Activated CD4-positive, alpha-beta memory T cell treated with anti-CD3 and anti-CD28 coated beads, Interleukin-2, amount 10 ng/mL, durations not matched to agents 7 days and 5 days (primary cell): ENCODE measurements at places on chromosomes 6 and 20. TPM values are rescaled to one million over a fixed set of nuclear protein-coding genes. Genes with fewer than 3 reads are reported as not detected.

- DNase-seq, result no peak
Measured at GRCh38 chr20:51906679-51907078, 104.4 kb upstream of the SALL4 start.

- DNase-seq, result no peak
Measured at GRCh38 chr6:2097464-2097863, 147.9 kb downstream of the GMDS start.

DNA sequence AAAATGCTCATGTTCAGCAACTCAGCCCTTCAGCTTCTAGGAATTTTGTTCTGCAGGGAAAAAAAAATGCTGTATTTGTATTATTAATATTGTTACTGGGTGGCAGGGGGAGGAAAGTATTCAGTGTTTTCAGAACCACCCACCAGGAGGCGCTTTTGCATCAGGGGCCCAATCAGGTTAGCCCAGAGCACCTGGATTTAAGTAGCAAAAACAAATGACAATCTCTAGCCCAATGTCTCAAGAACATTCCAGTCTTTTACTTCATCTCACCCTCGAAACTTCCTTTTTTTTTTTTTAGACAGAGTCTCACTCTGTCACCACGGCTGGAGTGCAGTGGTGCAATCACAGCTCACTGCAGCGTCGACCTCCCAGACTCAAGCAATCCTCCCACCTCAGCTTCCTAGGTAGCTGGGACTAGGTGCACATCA is 635 bp upstream of the C20orf203 start:
- DNase-seq, result peak; percentile 77

DNA sequence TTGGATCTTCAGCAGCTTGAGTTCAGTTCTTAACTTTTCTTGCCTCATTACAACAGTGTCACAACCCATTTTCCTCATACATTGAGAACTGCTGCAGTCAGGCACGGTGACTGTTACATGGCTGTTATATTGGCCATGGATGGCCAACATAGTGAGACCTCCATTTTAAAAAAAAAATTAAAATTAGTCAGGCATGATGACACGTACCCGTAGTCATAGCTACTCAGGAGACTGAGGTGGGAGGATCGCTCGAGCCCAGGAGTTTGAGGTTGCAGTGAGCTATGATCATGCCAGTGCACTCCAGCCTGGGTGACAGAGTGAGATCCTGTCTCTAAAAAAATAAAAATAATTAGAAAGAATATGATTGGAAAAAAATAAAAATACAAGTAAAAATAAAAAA is 9.9 kb upstream of the MMP24 start:
- DNase-seq, result no peak

The GNAS-AS1 gene
- 1.0 TPM for total RNA-seq

The HSPA12B gene
- 0.08 TPM for total RNA-seq

The ELOVL2 gene
- total RNA-seq, result not detected

- DNase-seq, result no peak
Measured at GRCh38 chr20:45427236-45428149, 11.6 kb downstream of the PIGT start.

DNA sequence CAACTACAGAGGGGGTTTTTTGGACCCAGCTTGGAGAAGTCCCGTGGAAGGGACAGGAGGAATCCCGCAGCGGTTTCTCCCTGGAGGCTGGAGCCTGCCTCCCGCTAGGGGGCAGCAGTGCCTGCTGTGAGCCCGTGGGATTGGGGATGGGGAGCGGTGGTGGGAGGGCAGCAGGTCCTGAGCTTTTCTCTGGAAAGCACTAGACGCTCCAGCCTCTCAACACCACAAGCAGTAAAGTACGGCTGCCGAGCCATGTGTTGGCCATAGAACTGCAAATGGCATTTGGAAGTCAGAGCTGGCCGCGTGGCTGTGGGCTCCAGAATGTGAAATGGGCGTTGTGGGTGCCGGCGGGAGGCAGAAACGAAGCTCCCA is 47.8 kb downstream of the GMPR start:
- peak; percentile 36 for DNase-seq

The PKHD1 gene
- total RNA-seq, result not detected

The WDR27 gene
- total RNA-seq, result 25.2 TPM

The CST4 gene
- not detected for total RNA-seq

The ZSCAN23 gene
- 0.45 TPM for total RNA-seq

GRCh38 chr6:23329086-23329485 is 759.7 kb downstream of the HDGFL1 start:
- DNase-seq, result no peak

GRCh38 chr6:36139431-36139830 is 9.1 kb downstream of the MAPK13 start:
- DNase-seq, result no peak

The PSORS1C2 gene
- total RNA-seq, result not detected

The ADGB gene
- not detected for total RNA-seq

The ID1 gene
- total RNA-seq, result 0.48 TPM

- no peak for DNase-seq
Measured at GRCh38 chr6:45074439-45074838, 253.7 kb upstream of the RUNX2 start.

The RAD21L1 gene
- not detected for total RNA-seq

The SLC17A9 gene
- total RNA-seq, result 4.7 TPM

- DNase-seq, result no peak
Measured at GRCh38 chr20:9926476-9926875, 87.6 kb upstream of the PAK5 start.

DNA sequence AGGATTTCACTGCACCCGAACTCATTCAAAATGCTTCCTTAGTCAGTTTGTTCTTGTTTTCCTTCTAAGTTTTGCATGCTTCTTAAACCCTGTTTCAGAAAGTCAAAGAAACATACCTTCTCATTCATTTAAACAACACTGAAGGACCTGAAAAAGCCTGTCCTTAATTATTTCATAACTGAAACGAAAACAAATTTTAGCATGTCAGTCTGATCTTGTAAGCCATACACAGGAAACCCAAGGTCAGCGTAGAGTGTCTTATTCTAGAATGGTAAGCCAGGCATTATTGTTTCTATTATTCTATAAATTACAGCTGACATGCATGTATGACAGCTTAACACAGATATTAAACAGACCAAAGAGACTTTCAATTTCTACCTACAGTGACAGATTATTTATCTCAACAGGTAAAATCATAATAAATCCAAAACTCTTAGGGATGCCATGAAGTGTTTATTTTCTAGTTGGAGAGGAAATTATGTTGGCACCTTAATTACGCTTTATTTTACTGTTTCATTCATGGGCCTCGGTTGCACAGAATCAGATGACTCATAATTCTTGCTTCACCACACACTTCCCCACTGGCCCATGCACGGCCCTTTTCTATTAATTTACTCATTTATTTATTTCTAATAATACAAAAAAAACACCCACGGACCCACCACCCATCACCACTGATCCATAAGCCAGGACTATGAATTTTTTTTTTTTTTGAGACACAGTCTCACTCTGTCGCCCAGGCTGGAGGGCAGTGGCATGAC is 39.3 kb upstream of the DUSP22 start:
- no peak for DNase-seq

- DNase-seq, result no peak
Measured at GRCh38 chr6:82525775-82526495, 162.3 kb downstream of the TPBG start.

DNA sequence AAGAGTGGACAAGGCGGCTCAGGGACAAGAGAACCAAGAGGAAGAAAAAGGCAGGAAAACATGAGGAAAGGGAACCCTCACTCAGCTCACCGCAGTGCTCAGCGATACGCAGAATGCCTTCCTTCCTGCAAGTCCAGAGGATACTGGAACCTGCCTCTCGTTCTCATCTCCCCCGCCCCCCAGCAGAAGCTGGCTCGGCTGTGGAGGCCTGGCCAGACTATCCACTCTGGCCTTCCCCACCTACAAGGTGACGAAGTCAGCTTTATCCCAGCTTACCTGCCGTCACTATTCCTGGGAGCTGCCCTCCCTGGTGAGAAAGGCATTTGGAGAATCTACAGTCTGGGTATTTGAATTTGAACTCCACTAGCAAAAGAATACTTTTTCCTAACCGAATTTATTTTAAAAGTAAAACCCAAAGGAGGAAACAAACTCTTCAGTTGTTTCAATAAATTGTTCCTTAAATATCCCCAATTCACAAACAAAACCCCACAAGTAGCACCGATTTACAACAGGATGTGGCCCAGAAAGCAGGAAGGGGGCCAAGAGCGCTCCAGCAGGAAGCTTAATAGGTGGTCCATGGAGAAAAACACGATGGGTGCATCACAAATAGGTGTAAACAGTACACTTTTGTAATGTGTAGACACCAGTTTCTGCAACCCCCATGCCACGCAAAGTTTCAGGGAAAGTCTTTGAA is 2.1 kb upstream of the DIDO1 start:
- no peak for DNase-seq

DNA sequence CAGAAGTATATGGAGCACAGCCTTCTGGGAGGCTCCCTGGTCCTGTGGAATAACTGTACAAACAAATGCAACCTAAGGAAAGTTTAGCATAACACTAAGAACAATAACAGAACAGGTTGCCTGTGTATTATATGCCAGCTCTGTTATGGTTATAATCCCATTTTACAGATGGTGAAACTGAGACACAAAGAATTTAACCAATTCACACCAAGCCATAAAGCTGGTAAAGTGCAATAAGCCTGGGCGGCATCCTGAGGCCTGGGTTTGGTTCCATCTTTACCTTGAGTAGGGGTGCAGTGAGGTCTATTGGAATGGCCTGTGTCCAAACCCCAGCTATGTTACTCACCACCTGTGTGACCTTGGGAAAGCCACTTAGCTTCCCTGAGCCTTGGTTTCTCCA is 14.7 kb upstream of the PACSIN1 start:
- no peak for DNase-seq

DNA sequence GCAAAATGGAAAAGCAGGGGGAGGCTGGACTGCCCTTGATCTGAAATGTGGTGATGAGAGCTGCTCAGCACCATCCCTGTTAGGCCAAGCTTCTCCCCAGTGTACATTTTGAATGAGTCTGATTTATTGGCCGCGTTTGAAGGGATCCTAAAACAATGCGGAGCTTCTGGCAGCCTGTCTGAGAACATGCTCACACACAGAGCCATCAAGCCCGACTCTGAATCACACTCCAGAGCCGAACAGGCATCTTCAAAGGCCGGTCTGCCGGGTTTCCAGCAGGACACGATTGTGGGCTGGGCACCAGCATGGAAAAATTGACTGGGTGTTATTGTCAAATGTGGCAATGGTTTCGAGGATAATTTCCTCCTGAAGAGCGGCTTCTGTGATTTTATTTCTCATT is 235.9 kb downstream of the TFAP2C start:
- no peak for DNase-seq

GRCh38 chr6:52617087-52617486 is 40.2 kb upstream of the TRAM2 start:
- no peak for DNase-seq

GRCh38 chr6:28742668-28743270 is 181.0 kb downstream of the TRIM27 start:
- DNase-seq, result no peak

GRCh38 chr6:139528471-139528870 is 154.0 kb upstream of the CITED2 start:
- no peak for DNase-seq

- DNase-seq, result no peak
Measured at GRCh38 chr20:8540466-8540865, 408.4 kb downstream of the PLCB1 start.

- DNase-seq, result no peak
Measured at GRCh38 chr6:169451065-169451838, 197.6 kb upstream of the THBS2 start.

DNA sequence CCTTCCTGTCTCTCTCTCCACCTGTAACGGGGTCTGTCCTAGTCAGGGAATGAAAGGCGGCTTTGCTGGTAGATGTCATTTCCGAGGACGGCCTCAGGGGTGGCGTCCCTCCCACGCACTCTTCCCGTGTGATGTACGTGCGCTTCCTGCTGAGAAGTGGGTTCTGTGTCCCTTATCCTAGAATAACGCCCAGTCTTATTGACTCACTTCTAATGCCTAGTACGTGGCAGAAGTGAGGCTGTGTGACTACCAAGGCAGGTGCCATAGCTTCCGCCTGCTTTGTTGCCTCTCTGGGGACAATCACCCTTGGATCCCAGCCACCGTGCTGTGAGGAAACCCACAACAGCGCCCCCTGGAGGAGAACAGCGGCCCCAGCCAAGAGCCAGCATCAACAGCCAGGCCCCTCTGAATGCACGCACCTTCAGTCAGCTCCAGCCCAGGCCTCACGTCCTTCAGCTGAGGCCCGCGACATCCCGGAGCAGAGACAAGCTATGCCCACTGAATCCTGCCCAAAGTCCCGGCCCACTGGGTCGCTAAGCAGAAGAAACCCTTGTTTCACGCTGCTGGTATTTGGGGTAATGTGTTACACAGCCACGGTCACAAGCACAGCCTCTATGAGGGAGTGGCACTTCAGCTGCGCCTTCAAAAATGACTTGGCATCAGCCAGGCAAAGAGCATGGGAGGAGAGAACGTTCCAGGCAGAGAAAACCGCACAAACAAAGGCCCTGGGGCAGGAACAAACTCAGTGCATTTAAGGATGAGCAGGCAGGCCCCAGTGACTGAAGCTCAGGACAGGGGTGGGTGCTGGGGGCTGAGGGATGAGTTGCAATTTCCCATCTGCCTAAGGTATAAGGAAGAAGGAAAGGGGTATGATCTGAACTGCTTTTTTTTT is 224.2 kb downstream of the NFATC2 start:
- DNase-seq, result peak; percentile 42

The NKAPL gene
- not detected for total RNA-seq

- DNase-seq, result no peak
Measured at GRCh38 chr6:36563237-36563927, 16.1 kb upstream of the STK38 start.

DNA sequence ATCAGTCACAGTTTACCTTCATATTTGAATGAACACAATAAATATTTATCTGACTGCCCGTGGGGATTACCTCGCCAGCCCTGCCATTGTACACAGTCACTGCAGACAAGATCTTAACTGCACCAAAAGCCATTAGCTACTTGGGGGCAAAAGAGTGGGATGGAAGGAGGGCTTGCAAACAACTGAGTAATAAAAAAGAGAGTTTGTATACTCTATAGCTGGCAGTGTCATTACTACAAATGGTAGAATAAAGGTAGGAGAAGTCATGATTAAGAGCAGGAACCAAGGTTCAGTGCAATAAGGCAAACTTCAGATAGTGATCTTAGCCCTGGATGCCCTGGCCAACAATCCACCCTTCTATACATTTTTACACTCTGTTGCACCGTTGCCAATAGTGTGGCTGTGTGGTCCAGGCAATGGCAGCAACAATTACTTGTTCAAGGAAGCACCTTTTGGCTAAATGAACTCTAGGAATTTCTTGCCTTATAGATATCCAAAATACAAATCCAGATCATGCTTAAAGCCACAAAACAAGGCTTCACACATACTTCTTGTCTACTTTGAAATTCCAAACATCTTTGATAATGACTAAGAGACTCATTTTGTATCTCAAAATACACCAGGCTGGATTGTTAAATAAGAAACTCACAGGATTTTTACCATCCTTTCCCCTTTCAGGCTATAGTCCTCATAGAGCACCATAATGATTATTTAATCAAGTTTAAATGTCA is 955.4 kb upstream of the ADGRB3 start:
- no peak for DNase-seq

- DNase-seq, result no peak
Measured at GRCh38 chr6:162443101-162443500, 284.5 kb downstream of the PRKN start.

The IRAK1BP1 gene
- 1.9 TPM for total RNA-seq

The POLR3F gene
- 7.7 TPM for total RNA-seq

DNA sequence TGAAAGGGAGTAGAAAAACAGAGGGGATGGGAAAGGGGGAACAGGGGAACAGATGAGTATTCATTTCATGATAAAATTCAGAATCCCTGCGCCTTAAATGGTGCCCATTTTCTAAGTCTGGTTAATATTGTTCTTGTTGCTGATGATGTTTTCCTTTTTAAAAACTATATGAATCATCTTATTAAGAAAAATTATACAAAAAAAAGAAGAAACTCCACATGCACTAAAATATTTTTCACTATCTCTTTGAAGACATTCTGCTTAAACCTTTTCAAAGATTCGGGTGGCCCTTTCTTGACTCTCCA is 1.1 kb upstream of the TFAP2B start:
- DNase-seq, result no peak
